RWPE1 (cell line): ENCODE measurements at places on chromosomes 3 and 15.
A peak's percentile ranks its signal among the peaks of the same experiment; 100 is the strongest.

DNA sequence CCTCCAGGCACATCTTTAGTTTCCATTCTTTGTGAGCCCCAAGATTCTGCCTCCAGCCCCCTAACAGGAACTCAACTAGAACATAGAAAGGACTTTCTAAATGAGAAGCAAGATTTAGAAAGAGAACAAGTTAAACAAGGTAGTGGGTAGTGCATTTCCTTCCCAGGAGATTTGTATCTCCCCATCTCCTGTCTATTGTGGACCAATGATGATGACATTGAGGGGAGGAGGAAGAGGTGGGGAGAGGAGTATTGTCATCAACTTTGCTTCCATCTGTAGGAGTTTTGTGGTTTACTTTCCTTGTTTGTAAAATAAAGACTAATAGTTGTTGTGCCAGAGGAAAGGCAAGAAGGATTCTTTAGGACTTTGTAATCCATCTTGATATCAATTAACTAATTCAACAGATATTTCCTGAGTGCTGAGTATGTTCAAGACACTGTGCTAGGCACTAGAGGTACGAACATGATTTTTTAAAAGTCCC lies 235.3 kb upstream of the ROPN1 start:
- DNase-seq: no peak

DNA sequence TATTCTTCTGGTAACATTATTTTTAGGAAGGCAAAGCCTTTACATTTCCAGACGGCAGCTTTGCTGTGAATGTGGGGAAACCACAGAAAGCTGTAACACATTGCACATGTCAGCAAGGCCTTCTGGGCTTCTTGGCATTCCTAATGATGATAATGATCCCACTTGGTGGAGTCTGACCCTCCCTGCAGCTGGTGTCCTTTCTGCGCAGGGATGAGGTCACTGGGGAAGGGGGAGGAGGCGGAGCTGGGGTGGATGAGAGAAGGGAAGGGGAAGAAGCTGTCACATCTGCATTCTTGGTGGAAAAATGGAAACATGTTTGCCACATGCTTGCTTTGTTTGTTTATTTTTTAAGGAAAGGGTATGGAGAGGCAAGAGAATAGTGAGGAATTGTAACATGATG lies 68.6 kb downstream of the FILIP1L start:
- no peak for DNase-seq

DNA sequence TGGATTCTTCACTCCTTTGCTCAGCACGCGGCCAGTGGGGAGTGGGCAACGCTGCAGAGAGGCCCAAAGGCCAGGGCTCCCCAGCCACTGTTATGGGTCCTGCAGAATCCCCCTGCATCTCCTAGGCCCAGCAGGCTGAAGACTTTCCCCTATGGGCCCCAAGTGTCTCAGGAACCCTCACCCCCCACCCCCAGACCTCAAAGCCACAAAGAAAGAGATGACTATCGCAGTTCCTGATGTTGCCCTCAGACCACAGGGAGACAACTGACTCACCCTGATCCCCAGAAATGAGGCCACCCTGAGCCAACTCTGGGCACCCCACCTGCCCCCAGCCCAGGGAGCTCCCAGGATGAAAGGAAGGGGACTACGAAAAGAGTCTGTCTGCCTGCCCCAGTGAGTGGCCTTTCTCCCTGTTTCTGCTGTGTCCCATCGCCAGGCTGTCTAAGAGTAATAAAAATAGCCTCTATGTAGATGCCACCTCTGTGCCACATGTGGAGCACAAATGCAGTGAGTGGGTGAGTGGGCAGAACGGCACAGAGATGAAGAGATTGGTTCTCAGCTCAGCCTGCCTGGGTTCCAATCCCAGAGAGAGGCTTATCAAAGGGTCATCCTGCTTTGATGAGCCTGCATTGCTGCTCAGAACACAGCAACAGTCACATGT lies 283.0 kb downstream of the UACA start:
- DNase-seq: no peak

GRCh38 chr3:159640225-159640624 lies 348.4 kb upstream of the IL12A start:
- no peak for DNase-seq

DNA sequence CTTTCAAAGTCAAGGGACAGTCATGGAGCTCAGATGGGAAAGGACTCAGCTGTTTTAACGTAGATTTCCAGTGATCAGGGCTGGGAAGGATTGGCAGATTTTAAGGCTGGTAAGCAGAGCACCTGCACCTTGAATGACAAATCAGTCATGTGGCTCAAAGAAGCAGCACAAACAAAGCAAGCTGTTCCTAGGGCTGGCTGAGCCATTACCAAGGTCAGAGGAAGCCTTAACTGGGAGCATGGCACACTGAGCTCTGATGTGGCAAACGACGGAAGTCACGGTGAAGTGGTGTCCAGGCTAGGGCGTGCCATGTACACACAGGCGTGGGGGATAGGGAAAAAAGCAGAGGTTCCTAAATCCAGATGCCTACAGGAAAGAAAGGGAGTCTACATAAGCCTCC lies 84.6 kb upstream of the PFN2 start:
- DNase-seq: no peak

GRCh38 chr3:134077649-134078161 lies 48.0 kb upstream of the SLCO2A1 start:
- DNase-seq: no peak

DNA sequence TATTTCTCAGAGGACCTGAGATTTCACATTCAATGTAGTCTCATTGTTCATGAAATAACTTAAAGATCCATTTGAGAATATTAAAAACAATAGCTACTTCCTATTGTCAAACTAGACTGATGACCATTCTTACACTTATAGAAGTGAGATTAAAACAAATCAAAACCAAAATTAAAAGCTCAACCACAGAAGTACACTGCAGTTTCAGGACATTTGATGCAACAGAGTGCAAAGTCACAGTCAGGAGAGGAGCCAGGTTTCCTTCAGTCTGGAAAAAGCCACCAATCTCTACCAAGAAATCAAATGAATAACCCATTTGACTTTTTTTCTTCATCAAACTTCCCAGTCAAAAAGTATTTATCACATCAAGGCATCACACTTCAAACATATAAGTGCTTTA lies 5.5 kb downstream of the CCPG1 start:
- no peak for DNase-seq

- DNase-seq: no peak
Observed at GRCh38 chr3:154684021-154684420, 254.0 kb upstream of the GPR149 start.

DNA sequence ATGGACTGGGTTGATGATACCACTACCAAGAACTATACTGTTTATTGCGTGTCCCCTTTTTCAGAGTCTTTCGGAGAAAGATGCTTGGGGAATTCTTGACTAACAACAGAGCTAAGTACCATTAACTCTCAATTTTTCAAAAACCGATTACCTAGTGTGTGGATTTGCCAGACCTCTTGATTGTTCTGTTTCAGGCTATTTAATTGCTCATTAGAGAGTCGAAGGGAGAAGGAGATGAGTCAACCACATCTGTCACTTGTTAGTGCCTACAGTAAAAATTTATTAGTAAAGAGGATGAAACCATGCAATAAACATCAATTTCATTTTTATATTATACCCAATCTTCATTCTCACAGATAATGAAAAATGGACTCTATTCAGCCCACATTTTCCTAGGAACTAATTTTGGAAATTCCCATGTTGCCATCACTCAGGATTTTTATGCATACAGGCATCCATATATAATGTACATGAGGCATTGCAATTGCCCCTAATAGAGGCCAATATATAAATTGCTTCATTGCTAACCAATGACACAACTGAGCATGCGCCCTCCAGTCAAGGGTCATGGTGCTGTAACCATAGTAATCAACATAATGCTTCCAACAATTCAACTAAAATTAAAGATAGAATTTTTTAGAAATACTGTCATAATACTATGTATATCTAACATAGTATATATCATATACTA lies 541.7 kb downstream of the TBL1XR1 start:
- DNase-seq: no peak

DNA sequence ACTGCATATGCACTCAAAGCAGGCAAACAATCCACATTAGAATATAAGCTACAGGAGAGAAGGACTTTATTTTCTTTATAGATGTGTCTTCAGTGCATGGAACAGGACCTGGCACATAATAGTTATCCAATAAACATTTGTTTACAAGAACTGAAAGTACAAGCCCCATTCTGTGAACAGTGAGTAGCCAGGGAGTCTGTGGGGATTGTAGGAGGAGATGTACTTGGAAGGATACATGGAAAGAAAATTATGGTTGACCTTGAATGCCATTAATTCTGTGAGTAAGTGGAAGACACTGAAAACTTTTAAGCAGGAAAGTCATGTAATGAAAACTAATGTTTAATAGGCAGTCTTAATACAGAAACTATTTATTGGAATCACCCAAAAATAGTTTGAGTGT lies 28.3 kb downstream of the MASP1 start:
- no peak for DNase-seq

DNA sequence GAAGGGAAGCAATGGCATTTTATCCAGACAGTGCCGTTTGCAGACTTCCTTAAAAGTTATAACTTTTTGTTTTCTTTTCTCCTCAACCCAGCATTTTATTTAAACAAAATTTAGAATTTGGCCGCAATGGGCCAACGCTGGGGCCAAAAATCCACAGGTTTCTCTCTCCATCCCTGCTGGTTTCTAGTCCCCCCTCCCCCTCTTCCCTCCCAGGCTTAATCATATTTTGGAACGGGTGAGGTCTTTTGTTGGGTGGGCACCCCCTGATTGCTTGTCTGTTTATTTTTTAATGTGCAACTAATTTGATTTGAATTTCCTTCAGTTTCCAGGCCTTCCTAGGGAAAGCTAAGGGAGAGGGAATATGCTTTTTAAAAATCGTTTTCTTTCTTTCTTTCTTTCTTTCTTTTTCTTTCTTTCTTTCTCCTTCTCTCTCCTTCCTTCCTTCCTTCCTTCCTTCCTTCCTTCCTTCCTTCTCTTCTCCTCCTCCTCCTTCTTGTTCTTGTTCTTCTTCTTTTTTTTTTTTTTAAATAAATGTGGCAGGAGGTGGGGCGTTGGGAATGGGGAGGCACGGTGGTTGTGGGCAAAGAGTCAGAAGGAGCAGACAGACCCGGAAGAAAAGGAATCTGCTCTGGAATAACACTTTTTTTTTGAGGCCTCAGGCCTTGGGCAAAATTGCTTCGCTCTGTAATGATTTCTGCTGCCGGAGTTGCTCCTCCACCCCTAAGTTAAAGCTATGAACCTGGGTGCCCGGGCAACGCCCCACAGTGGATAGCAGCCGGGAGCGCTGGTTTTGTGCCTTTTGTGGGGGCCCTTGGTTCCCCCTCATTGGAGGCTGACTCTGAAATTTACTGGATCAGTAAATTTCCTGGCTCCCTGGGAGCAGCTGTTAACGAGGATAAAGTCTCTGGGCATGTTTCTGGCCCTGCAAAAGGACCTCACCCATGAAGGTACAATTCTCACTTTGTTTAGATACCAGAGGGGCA lies 1.9 kb downstream of the FNDC3B start:
- peak; percentile 59 for DNase-seq

- no peak for DNase-seq
Observed at GRCh38 chr3:65537109-65537508, 501.6 kb downstream of the MAGI1 start.

GRCh38 chr3:133408366-133408765 lies 8.5 kb downstream of the BFSP2 start:
- DNase-seq: no peak

GRCh38 chr3:76942101-76942500 lies 97.8 kb upstream of the ROBO2 start:
- DNase-seq: no peak

GRCh38 chr3:137035631-137036030 lies 77.8 kb downstream of the IL20RB start:
- DNase-seq: no peak

GRCh38 chr3:136696797-136697196 lies 55.4 kb downstream of the STAG1 start:
- DNase-seq: no peak

GRCh38 chr3:29183346-29184087 lies 97.4 kb upstream of the RBMS3 start:
- peak; percentile 17 for DNase-seq

DNA sequence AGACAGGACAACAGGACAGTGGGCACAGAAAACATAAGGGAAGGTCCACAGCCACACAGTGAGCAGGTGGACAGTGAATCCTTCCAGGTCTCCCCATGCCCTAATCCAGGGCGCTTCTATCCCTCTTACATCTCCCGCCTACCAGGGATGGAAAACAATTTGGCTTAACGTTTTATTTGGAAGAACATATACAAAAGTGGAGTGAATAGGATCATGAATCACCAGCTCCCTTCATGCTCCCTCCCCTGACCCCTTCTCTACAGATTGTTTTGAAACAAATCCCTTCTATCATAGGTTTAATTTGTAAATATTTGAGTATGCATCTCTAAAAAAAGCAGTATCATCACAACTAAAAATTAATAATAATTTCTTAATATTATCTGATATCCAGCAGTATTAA lies 52.5 kb downstream of the CLDN11 start:
- no peak for DNase-seq

DNA sequence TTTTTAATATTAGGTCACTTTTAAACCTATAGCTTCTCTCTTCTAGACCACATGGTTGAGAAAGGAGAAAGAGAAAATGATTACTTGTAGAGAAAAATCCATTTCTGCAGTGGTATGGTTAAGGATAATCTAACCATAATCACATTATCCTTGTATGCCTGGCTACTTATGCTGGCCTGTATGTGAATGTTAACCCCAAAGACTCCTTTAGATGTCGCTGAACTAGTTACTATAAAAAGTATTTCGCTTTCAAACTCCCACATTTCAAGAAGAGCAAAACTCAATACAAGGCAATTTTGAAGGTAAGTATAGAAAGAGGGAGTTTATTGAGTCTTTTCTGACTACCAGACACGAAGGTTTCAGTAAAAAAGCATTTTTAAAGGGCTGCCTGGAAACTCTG lies 2.2 kb downstream of the KCTD6 start:
- DNase-seq: no peak

DNA sequence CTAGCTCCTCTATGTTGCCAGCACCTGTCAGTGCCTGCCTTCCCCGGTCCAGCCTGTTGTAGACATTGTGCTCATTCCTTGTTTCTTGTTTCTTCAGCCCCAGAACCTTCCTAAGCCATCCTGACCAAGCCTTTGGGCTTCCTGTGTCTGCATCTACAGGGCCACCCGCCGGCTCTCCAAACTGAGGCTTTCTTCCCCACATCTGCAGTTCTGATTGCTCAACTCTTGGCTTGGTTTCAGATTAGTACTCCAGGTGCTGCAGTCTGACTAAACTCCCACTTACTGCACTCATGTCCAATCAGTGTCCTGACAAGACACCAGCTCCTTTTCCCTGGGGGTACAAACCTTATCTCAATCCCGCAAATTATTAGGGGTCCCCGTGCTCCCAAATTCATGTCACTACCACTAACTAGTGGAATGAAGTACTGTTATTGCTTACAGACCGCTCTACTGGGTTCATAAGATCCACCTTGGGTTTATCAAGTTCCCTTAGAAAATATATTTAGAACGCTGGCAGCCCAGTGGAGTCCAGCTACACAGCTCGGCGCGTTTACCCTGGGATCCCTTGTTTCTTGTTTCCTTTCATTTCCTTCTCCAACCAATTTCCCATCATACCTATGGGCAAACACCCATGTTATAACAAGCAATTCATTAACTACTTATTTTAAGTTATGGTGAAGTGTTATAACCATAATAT lies 114.2 kb upstream of the TJP1 start:
- DNase-seq: peak; percentile 75

- DNase-seq: no peak
Observed at GRCh38 chr15:58302832-58303231, 129.0 kb upstream of the LIPC start.

- no peak for DNase-seq
Observed at GRCh38 chr3:26752466-26752865, 129.9 kb downstream of the LRRC3B start.
